Upper lobe of right lung (tissue), 1 donor: ENCODE measurements at places on chromosomes 1 and 21. TPM values are rescaled to one million over a fixed set of nuclear protein-coding genes. Genes with fewer than 3 reads are reported as not detected.

Gene AK4
- total RNA-seq, result 4.6 TPM

Gene LRRC53
- total RNA-seq, result not detected

Gene NBPF6
- total RNA-seq, result not detected

Gene PFKL
- total RNA-seq, result 101 TPM

Gene CFHR3
- total RNA-seq, result 0.23 TPM

Gene SPRR4
- not detected for total RNA-seq

Gene ARMH1
- 5.9 TPM for total RNA-seq

Gene TBX19
- 3.5 TPM for total RNA-seq

Gene FCER1A
- total RNA-seq, result 13.3 TPM

Gene SV2A
- 1.7 TPM for total RNA-seq

Gene AADACL3
- total RNA-seq, result not detected

Gene PIK3CD
- 18.2 TPM for total RNA-seq

Gene HSD3B2
- not detected for total RNA-seq

Gene XPR1
- total RNA-seq, result 23.5 TPM

Gene PGLYRP3
- total RNA-seq, result not detected

Gene ZBTB40
- 24.9 TPM for total RNA-seq

Gene AMPD1
- total RNA-seq, result not detected

Gene APCS
- not detected for total RNA-seq

Gene DIO1
- not detected for total RNA-seq

Gene TMEM69
- 15.5 TPM for total RNA-seq

Gene NOS1AP
- total RNA-seq, result 4.9 TPM

Gene MATN1
- total RNA-seq, result not detected

Gene DEGS1
- 76.7 TPM for total RNA-seq

Gene CHIT1
- total RNA-seq, result 751 TPM

Gene RUNX3
- total RNA-seq, result 13.1 TPM

Gene HPDL
- not detected for total RNA-seq

Gene LCE1A
- total RNA-seq, result not detected

Gene LAD1
- total RNA-seq, result 42.6 TPM

Gene LEFTY1
- 0.35 TPM for total RNA-seq

Gene LCE1F
- total RNA-seq, result not detected

Gene USH2A
- not detected for total RNA-seq

Gene KRTAP22-2
- total RNA-seq, result not detected

Gene CFAP45
- 1.9 TPM for total RNA-seq

Gene PLA2G2A
- 19.7 TPM for total RNA-seq

Gene RHOU
- 21.0 TPM for total RNA-seq
